Activated CD4-positive, alpha-beta T cell treated with anti-CD3 and anti-CD28 coated beads, Interleukin-2, Interleukin-6, amounts not matched to agents 100 ng/mL and 50 ng/mL, durations not matched to agents 16 hours and 8 hours (primary cell): ENCODE measurements at places on chromosomes 7 and 10.

GRCh38 chr10:60466267-60467201 is 76.9 kb upstream of the ANK3 start:
- DNase-seq, result no peak

DNA sequence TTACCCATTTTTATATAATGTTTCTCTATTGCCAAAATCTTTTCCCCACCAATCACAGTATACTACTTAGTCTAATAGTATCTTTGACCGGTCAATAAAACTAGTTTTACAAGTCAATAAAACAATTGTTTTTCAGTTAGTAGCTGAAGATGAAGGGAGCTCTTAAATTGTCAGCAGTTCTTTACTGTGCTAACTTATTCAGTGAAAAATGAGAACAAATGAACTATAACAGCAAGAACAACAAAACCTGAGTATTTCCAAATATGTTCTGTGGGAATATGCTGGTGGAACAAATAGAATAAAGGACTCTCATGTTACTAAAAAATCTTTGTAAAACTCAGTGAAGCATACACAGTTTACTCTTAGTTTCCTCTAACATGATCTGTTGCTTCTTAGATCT is 134.0 kb downstream of the SEMA3D start:
- no peak for DNase-seq

GRCh38 chr10:24518981-24519597 is 204.6 kb downstream of the ARHGAP21 start:
- DNase-seq, result peak; percentile 55

GRCh38 chr7:135853499-135853898 is 104.9 kb upstream of the FAM180A start:
- DNase-seq, result no peak

GRCh38 chr10:128908099-128908498 is 558.9 kb upstream of the MGMT start:
- DNase-seq, result peak; percentile 18

GRCh38 chr7:101985903-101986734 is 168.7 kb downstream of the CUX1 start:
- DNase-seq, result no peak

- DNase-seq, result no peak
These were observed 84.0 kb downstream of the ARL4A start for GRCh38 chr7:12771378-12771877.

DNA sequence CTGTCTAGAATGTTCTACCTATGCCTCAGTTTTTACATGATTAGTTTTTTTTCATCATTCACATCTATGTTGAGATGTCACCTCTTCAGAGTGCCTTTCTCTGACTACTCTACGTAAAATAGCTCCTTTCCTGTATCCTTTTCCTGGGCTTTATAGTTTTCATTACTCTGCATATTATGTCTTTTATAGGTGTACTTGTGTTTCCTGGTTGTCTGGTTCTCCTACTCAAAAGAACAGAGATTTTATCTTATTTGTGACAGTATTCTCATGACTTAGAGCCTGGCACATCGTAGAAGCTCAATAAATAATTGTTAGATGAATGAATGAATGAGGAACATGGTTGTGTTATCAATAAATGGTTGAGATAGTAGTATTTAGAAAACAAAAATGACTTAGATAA is 17.9 kb downstream of the STEAP1 start:
- DNase-seq, result no peak

- no peak for DNase-seq
These were observed 123.5 kb downstream of the KMT2C start for GRCh38 chr7:152312316-152312715.

DNA sequence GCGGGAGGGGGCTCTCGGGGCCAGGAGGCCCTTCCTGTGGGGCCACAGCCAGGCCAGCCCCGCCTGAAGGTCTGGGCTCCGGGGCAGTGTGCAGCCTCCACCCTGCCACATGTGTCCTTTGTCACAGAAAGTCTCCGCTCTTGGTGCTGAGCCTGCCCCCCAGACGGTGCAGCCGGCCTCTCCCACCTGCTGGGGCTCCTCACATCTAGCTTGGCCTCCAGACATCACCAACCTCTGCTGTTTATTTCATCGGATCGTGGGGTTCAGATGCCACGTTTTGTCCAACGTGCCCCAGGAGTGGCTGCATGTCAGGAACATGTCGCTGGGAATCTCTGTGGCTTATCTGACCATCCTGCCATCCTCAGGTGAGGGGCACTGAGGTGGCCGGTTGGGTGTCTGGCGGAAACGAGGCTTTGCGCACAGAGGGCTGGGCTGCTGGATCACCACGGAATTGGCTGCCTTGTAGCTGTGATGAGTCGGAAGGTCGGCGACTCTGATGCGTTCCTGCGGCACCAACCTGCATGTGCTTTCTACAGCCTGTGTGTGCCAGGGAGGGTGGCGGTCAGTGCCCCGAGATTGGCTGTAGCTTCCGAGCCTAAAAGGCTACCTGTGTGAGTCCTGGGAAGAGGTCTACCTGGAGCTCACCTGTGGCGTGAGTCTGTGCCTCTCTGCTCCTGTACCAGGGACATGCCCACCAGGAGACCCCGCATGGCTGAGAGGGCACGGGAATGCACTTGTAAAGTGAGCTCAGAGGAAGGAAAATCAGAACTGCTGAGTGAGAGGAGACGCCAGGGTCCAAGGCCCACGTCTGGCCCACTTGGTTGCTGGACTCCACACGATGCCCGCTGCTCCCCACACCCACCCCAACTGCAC is 316.4 kb downstream of the DNAJB6 start:
- DNase-seq, result no peak

DNA sequence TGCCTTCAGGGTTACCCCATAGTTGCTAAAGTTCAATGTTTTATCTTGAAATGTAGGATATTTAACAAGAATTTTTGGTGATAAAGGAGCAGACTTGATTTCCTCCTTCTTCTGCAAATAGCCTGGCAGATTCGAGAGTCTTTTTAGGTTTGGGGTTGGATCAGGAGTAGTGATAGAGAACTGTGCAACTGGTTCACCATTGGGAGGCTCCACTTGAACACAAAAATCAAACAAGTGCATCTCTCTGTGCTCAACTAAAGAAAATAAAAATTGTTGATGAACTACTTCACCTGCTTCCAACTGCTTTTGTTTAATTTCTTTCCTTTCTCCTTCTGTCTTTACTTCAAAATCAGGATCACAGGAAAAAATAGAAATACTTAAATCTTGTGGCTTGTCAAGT is 58.5 kb downstream of the MACC1 start:
- DNase-seq, result no peak

- no peak for DNase-seq
These were observed 259.8 kb upstream of the AOAH start for GRCh38 chr7:36984041-36984521.

DNA sequence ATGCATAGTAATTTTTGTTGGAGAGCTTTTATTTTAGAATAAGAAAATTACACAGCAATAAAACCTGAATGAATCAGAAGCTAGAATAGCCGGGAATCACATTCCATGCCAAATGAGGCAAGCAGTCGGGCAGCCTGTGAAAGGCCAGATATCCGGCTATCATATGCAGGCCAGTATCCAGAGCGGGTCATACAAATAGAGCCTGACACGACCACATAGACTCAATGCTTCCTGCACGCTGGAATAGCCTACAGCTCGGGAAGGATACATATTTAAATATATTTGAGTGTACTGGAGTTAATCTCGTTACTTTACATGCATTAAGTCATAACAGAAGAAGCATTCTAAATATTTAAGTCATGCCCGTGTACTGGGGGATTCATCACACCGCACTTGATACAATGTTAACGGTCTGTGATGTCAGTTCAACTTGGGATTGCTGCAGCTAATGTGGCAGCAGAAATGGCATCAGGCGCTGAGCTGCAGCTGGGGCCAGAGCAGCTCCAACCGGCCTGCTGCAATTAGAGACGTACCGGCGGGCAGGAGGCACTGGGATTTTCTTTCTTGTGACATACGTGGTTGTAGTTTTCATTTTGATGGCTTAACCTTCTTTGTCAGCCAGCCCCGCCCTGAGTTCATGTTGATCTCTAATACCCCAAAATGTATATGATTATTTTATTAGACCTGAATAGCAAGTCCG is 112.0 kb downstream of the EBF3 start:
- DNase-seq, result no peak

- DNase-seq, result no peak
These were observed 3.2 kb upstream of the NCOA4 start for GRCh38 chr10:46033602-46034011.

DNA sequence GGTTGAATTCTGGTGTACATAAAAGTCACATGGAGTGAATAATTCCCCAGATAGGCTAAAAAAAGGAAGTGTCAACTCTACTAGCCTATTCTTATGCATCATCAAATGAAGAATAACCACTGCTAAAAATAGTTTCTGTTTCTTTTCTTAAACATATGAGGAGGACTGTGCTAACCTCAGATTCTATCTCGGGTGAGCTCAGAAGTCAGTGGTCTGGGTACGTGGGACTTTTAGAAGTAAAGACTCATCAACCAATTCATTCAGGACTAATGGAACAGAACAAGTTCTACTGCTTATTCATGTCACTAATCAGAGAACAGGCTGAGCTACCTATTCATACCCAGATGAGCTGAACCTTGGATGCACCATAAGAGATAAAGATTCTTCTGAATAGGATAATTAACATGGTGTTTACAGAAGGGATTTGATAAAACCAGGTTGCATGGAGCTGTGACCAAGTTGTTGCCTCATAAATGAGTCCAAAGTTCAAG is 9.5 kb upstream of the ASAH2 start:
- peak; percentile 45 for DNase-seq

- no peak for DNase-seq
These were observed 113.9 kb downstream of the FZD1 start for GRCh38 chr7:91378131-91378530.

- DNase-seq, result no peak
These were observed 500.5 kb downstream of the PHTF2 start for GRCh38 chr7:78299088-78299487.

DNA sequence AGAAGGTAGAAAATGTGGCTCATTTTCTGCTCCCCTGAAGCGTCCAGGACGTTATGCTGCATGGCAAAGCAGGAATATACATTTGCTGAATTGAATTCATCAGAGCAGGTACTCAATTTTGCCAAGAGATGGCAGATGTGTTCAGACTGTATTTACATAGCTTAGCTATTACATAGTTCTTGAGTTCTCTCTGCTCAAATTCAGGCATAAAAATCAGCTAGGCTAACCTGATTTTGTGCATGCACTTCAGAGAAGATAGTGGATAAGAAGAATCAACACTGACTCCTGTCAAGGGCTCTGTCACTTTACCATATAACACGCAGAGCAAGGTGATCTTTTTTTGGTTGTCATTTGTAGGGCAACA is 209.2 kb upstream of the FAM3C start:
- no peak for DNase-seq

DNA sequence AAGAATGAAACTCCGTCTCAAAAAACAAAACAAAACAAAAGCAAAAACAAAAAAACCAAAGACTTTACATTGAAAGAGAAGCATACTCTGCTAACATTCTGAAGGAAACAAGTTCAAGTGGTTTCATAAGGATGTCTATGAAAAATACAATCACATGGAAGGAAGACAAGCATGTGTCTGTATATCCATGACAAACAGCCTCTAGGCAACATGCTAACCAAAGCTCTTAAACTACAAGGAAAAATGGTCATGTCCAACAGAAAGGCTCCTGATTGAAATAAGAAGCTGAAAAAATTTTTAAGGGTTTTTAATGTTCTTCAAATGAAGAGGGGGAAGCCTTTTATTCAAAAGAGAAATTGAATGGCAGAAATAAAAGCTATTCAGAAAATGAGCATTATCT is 64.9 kb downstream of the UBE2H start:
- no peak for DNase-seq

DNA sequence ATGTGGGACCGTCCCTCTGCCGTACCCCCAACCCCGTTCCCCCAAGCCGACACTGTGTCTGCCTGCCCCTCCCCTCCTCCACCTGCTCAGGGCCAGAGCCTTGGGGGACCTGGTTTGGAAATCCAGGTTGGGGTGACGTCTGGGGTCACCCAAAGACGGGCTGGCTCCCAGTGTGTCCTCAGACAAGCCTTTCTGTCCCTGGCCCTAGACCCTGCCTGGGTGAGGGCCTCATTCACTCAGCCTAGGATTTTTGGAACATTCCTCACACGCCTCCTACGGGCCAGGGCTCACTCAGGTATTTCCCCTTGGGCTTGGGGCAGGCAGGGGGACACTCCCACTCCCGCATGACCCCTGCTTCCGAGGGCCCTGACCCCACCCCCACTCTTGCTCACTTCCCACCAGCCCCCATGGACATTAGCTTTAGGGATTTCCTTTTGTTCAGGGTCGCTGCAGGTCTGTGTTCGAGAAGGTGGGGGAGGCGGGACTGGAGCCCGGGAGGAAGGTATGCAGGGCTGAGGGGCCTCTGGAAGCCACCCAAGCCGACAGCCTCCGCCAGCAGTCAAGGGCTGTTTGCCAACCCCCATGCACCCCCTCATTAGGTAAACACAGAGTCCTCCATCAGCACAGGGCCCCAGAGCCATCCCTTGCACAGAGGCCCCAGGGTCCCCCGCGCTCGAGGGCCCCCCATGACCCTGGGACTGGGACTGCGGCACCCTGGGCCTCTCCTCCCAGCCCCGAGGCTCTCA is 35.1 kb downstream of the PDGFA start:
- DNase-seq, result no peak
